GM18507 (cell line): ENCODE measurements at places on chromosomes 2 and 18.

DNA sequence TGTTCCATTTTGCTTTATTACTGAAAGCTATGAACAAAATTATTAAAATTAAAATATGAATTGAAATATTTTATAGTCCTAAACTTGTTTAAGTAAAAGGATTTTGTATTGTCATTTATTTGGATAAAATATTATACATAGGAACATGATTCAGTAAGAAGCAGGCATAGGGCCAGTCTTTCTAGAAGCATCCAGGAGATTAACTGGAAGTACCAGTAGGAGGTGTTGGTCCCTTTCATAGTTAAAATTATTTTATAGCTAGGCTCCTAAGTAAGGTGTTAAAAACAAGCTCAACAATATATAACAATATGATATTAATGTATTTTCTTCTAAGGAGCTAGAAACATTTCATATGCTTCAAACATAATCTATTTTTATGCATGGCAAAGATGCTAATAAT lies 43.7 kb downstream of the FIGN start:
- DNase-seq: no peak

DNA sequence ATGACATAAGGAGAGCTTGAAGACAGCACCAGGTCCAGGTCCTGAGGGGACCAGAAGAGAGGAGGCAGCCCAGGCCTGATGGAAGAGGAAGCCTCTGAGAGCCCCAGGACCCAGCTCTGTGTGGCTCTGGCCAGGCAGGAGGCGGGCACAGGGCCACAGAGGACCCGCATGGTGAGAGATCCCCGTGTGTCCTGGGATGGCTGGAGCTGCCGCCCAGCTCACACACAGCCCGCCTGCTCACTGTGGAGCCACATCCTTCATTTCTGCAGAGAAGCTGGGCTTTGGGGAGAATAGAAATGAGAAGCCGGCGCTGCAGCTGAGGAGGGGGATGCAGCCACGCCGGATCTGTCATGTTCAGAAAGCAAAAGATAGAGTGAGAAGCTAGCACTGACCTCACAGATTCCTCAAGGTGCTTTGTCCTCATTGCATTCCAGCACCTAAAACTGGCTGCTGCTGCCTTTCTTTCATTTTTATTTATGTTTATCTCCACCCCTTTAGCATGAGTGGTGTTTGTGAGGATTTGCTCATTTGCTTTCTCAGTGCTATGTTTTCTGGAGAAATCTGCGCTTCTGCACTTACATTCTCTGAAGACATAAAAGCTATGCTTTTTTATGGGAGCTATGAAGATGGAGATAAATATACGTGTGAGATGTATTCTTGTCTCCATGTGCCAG lies 307.6 kb upstream of the MYT1L start:
- DNase-seq: no peak

DNA sequence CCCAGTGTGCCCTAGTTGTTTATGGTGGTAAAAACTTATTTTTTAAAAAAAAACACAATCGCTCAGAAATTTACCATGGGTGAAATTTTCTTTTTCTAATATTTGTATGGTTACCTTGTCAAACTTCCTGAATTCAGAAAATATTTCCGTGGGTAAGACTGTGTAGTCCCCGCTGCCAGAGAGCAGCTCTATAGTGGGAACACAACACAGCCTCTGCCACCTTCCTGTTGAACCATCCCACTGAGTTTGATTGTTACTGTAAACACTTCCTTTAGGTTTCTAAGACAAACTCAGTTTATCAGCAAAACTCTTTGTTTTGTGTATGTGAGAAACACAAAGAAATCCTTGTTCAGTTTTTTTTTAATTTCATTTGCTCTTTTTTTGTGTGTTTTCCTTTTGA lies 17.9 kb downstream of the DNAH6 start:
- no peak for DNase-seq

DNA sequence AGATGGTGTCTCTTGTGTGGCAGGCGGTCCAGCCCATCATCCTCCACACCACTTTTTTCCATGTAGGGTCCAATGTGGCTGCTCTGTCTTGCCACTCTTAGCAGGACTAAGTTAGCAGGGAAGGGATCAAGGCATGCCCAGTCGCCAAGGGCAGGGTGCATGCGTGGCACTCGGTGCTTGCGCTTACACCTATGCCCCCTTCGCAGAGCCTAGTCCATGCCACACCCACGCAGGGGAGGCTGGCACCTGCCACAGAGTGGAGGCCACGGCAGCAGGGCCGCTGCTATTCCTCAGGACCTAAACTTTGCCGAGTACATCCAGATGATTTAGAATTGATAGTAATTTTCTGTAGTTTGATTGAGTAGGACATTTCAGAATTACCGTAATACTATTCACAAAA lies 59.5 kb downstream of the RALBP1 start:
- DNase-seq: no peak

GRCh38 chr2:98803405-98804264 lies 72.7 kb upstream of the MGAT4A start:
- DNase-seq: no peak

DNA sequence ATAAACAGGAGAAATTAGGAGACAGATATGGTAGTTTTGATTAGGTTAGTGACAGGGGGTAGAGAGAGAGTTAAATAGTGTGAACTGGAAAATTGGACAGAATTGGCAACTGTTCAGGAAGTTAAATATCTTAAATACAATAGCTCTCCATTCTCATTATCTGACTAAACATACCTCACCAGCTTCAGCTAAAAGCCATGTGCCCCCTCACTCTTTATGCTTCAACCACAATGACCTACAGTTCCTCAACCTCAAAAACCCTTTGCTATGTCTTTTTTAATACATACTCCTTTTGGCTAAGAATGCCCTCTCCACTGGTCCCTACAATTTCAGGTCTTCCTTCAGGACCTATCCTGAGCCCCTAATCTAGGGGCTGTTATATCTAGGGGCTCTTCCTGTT lies 740.2 kb upstream of the ZEB2 start:
- no peak for DNase-seq

DNA sequence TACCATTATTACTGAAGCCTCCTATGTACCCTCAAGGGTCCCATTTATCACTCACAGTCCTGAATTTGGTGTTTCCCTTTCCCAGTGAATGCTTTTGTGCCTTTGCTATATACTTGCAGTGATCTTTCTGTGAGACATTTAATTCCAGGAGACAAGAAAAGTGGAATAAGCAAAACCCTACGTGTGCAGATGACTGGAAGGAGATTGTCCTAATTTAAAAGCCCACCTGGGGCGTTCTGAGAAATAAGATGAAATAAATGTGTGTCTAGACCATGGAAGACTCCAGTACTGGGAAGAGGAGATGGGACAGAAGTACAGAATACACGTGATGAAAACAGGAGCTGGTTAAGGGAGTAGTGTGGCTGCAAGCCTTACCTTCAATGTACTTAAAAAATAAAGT lies 19.3 kb downstream of the TYMS start:
- no peak for DNase-seq

DNA sequence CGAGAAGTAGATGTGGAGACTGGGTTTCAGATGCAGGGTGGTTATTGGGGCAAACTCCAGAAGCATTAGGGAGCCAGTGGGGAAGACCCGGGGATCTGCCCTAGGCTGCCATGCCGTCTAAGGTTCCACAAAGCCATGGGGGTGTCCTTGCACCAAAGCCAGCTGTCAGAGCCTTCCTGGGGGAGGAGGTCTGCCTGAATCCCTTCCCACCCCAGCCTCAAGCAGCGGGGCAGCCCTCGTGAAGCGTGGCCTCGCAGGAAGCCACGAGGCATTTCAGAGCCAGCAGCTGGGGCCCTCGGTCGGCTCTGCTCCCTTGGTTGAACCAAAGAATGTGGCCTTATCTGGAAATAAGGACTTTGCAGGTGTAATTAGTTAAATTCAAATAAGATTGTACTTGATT lies 51.2 kb upstream of the UBE2F start:
- DNase-seq: no peak

GRCh38 chr2:45342-46130 lies 769 bp downstream of the FAM110C start:
- no peak for DNase-seq
